Amniotic stem cell (primary cell): ENCODE measurements at places on chromosomes 3 and 15.
A peak's percentile ranks its signal among the peaks of the same experiment; 100 is the strongest.

GRCh38 chr15:60255390-60255789 is 142.4 kb downstream of the ANXA2 start:
- DNase-seq = no peak

DNA sequence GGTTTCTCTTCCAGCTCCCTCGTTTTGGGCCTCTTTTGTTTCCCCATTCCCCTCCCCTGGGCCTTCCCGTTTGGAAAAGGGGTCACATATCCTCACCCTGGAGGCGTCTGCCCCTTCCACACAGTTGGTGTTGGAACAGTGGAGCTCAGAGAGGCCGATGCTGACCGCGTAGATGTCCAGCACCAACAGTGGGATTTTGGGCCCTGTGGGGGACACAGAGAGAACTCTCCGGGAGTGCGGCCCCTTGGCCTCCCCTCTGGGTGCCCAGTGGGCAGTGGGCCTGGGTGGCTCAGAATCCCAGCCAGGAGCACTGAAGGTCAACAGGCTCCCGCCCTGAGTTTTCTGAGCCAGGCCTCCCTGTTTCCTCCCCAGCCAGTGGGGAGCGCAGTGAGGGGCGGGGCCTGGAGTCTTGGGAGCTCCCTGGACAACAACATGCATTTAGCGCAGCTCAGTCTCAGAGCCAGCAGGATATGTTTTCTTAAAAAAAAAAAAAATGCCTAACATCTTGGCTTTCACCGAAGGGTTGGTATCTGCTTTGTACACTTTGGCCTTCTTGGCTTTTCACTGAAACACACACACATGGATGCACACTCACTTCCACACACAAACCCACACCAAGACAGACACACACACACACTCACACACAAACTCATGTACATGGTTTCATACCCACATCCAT is 670 bp upstream of the ISLR start:
- DNase-seq = no peak

- DNase-seq = no peak
Measured at GRCh38 chr3:187773233-187774184, 28.2 kb upstream of the BCL6 start.

DNA sequence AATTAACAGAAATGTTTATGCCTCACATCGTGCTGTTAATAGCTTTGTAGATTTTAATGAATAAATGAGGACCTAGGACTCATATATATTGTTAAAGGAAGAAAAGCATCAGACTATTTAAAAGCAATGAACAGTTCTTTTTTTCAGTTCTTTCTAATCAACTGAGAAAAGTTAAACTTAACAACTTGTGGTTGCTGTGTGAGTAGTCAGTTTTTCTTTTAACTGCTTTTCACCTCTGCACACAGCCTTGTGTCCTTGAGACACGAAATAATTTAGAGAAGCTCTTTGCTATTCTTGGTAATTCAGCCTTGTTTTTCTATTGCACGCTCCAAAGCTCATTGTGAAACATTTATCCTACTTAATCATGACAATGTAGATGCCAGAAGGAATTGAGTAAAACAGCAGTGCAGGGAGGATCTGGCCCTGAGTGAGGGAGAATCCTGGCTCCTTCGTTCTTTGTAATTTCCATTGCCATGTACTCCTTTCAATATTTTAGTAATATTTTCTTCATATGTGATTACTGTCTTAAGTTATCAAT is 499.0 kb downstream of the PYDC2 start:
- DNase-seq = no peak

GRCh38 chr3:8538913-8539312 is 37.3 kb downstream of the LMCD1 start:
- no peak for DNase-seq

DNA sequence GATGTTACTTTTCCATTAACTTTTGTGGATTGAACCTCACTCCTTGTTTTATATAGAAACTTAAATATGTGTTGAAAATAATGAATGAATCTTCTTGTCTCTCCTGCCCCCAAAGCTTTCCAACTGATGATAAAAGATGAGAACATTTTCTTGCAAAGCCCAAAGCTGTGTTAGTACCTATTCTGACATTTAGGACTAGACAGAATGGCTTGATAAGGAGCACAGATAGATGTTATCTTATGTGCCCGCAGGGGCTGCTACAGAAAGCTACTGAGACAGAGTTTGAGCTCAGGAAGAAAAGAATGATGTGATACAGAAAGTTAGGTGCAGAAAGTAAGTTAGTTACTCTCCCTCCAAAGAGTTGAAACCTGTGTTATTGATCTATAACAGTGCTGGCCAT is 109.4 kb upstream of the ATP11B start:
- DNase-seq = no peak

DNA sequence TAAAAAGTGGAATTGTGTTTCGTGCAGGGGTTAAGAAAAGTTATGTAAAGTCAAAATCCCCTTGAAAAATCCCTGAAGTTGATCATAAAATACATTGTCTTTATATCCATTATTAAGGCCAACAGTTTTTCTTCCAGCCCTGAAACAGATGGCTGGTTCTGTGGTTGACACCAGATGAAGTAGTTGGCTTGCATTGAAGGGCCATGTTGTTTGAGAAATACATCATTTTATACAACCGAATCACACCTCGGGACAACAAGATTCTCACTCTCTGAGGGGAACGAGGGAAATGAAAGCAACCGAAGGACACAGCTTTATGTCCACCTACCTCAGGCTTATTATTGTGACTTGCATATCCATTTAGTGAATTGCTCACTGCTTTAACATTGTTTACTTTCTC is 126.0 kb upstream of the MITF start:
- no peak for DNase-seq

DNA sequence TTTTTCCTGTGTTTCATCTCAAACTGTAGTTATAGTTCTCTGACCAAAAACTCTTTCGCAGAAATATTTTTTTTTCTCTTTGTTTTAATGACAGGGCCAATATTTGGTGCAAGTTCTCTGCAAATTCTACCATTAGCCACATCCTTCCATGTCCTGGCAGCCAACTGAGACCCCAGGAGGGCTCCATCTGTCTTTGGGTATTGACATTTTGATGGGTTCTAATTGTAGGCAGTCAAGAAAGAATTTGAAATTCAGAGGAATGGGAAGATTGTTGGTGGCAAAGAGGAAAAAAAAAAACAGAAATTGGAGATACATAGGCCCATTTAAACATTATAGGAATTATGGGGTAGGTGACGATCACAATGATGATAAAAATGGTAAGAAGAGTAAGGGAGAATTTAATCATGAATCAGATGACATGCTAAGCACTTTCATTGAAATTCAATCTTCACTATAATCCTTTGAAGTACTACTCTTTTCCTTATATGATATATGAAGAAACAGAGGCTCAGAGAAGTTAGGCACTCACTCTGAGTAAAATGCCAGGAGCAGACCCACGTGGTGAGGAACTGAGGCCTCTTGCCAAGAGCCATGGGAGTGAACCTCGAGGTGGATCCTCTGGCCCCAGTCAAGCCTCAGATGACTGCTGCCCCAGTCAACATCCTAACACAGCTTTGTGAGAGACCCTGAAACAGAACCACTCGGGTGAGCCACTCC is 151.4 kb downstream of the PDZRN3 start:
- DNase-seq = no peak

DNA sequence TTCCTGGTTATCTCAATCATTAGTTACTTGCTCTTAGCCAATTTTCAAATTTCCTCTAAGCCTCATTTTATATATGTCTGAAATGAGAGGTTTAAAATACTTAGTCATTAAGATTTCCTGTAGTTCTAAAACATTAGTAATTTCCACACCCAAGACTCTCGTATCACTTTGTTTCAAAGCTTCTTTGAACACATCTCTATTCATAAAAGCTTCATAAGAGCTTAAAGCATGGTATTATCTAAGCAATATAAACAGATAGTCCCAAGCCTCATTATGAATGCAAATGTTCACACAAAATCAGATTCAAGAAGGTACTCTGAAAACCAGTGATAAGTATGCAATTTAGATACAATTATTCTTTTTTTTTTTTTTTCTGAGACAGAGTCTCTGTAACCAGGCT is 217.0 kb downstream of the FMN1 start:
- no peak for DNase-seq

- no peak for DNase-seq
Measured at GRCh38 chr3:52444860-52445793, at the start of gene SEMA3G. SEMA3G (minus strand) TSS chr3:52445103; CDS start chr3:52445027, 76 bp downstream.

GRCh38 chr3:4061783-4062360 is 241.3 kb upstream of the SETMAR start:
- no peak for DNase-seq

GRCh38 chr3:172836390-172836997 is 86.0 kb downstream of the ECT2 start:
- no peak for DNase-seq

- no peak for DNase-seq
Measured at GRCh38 chr3:116524453-116525210, 79.3 kb upstream of the LSAMP start.

DNA sequence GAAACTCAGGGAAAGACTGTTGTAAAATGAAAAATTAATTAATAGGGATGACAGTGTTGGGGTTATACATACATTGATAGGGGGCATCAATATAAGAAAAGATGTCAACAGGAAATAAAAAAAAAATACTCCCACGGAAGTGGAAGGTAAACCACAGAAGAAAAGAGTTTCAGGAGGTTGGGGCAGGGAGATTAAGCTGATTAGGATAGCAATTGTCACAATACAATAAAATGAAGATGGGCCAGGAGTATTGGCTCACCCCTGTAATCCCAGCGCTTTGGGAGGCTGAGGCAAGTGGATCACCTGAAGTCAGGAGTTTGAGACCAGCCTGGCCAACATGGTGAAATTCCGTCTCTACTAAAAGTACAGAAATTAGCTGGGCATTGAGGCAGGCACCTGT is 536.1 kb downstream of the AGBL1 start:
- DNase-seq = no peak

- no peak for DNase-seq
Measured at GRCh38 chr3:125316246-125316645, 58.9 kb downstream of the ZNF148 start.

DNA sequence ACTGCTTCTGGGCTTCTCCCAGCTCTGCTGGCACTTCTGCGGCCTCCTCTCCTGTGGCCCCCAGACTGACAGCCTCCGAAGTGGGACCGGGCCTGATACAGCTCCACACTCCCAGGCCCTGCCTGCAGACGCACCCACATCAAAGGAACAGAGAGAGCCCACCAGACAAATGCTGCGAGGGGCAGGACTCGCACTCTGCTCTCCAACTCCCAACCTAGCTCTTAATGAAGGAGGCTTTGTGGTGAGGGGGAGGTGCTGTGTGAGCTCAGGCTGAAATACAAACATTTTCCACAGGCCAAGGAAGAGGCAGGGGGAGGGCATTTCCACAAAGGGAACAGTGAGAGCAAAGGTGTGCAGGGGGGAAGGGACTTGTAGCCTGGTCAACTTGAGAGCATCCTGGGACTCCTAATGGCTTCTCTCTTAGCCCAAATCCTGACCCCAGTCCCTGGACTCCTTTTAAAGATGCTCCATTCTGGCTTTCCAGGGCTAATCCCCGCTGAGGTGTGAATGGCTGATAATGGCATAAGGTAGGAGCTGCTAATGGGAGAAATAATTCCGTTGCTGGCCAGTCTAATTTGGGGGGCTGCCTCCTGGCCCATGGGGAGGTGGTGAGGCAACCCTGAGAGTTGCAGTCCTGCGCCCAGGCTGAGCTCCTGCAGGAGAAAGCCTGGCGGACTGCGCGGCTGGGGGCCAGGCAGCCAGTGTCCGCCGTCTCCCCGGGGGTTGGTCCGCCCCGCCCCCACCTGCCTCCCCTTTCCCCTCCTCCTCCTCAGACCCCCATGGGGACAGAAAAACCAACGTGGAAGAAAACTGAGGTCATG is 9.6 kb downstream of the LINGO1 start:
- no peak for DNase-seq

- no peak for DNase-seq
Measured at GRCh38 chr15:82870727-82871320, 61.4 kb downstream of the WHAMM start.

- no peak for DNase-seq
Measured at GRCh38 chr15:44427756-44428724, 611 bp downstream of the CTDSPL2 start.

GRCh38 chr15:91547356-91547755 is 306.2 kb upstream of the SLCO3A1 start:
- DNase-seq = no peak

DNA sequence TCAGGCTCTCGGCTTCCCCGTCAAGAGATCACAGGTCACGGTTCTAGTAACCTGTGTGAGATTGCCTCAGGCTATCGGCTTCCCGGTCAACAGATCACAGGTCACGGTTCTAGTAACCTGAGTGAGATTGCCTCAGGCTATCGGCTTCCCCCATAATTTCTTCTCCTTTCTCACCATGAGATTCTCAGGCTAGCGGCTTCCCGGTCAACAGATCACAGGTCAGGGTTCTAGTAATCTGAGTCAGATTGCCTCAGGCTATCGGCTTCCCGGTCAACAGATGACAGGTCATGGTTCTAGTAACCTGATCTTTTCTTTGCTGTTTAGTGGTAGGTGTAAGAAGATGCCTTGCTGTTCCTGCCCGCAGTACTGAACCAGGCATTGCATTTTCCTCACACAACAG is 418.2 kb upstream of the ZNF717 start:
- no peak for DNase-seq

DNA sequence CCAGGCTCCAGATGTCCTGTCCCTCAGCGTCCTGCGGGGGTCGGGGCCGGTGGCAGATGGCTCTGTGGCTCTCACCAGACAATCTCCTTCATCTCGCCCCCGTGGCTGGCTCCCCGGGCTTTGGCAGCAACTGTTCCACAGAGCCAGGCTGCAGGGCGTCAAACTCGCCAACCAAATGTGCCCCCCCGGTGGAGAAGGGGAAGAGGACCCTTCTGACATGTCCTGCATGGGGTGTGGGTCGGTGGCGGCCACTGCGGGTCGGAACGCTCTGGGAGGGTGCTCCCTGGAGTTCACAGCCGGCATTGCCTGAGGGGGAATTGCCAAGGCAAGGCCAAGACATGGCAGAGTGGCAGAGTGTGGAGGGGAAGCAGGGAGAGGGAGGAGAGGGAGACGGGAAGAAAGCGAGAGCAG is 36.0 kb downstream of the BDH1 start:
- no peak for DNase-seq

GRCh38 chr3:62211675-62212429 is 161.5 kb downstream of the FEZF2 start:
- no peak for DNase-seq

DNA sequence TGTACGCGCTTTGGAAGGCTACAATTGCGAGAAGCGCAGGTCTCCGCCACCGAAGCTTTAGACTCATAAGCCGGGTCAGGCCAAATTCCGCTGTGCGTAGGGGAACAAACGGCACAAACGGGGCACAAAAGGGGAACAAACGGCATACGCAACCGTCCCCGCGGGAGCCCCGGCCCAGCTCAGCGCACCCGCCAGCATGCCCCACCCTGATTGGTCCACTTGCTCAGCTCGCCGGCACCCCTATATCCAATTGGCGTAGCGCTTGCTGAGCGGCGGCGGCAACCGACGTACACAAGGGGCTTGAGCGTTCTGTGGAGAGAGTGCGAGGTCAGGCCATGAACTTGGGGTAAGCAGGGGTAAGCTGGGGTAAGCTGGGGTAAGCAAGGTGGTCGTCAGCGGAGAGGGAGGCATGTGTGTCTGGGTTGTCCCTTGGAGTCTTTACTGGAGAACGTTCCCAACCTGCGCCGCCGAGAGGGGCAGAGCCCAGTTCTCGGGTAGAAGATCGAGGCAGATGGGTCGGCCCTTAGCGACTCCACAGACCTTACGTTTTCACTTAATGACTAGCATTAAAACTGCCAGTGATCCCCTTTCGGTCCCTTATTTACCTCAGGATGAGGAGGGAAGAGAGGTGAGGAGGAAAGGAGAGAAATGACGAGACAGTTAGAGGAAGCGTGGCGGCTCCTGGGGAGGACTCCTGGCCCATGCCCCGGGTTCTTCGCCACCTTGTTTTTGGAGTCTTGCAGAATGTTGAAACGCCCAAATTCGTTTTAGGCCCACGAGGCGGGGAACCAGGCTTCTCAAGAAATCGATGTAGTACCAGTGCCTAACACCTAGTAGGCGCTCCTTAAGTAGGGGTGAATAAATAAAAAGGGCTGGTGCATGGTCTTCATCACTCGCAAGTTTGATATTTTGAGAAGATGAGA is at the start of gene CCDC66:
Gene CCDC66 (plus strand): TSS at position 268 of the 923 bp plus-strand sequence. CDS start 68 bp downstream, at position 336.
- DNase-seq = peak; percentile 86
